ENCODE measurements at places on chromosomes 16 and 17.

- DNase-seq: no peak
Observed at GRCh38 chr16:71670537-71670936, 44.6 kb downstream of the MARVELD3 start.

DNA sequence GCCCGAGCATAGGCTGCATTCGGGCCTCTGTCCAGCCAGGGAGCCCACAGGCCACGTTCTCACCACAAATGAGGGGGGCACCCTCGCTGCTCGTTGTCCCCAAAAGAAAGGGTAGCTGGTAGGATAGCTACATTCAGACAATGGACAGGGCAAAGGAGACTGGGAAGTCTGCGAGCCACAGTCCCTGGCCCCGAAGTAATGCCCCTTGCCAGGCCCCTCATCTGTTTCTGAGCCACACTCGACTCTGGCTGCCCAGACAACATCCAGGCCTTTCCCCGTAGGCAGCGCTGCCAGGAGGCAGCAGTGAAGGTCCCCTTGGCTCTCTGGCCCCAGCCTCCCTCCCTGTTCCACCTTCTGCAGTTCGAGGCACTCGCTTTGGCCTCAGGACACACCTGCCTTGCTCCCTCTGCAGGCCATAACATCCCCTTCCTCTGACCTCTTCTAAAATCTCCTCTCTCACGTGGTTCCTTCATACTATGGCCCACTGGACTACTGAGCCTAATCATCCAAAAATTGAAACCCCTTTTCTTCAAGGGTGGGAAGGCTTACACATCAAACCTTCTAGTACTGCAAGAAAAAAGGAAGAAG is 12.2 kb downstream of the AIPL1 start:
- no peak for DNase-seq

GRCh38 chr17:71922439-71922838 is 198.4 kb upstream of the SOX9 start:
- DNase-seq: no peak

DNA sequence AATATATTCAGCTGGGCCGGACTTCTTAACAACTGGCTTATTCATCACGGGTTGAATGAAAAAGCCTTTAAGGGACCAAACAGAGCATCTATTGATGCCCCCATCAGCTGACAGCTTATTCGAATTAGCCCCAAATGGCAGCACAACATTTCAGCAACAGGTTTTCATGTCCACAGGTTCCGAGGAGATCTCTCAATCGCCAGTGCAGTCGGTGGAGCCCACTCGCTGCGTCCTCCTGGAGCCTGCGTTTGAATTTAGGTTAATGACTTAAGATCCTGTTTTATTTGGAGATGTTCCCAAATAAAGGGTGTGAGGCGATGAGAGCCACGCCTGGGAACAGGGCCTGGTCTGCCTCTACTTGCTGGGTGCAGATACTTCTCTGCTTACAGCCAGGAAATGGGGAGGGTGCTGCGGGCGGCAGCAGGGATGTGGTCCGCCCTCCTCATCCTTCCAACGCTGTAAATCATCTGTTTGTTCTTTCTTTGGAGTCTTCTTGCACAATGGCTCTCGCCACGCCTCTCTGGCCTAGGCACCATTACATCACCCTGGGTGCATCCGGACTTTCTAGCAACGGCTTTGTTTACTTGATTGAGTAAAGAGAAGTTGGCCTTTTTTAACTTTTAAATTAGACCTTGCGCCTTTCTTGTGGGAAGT is 22.6 kb downstream of the NDE1 start:
- no peak for DNase-seq

DNA sequence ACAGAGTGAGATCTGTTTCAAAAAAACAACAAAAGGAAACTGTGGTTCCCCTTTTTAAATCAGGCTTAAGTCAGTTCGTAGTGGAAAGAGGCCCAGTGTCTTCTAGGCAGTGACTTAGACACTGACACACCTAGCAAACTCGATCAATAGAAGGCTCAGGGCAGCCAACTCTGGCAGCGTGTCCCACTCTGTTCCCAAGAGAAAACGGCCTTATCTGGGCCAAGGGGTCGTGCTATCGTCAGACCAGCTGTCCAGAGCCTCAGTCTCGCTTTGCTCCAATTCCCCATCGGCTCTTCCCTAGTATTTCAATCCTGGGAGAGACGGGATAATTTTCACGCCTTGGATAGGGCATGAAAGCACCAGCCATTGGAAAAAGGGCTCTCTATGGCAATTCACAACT is 72.9 kb downstream of the SLC5A11 start:
- no peak for DNase-seq

DNA sequence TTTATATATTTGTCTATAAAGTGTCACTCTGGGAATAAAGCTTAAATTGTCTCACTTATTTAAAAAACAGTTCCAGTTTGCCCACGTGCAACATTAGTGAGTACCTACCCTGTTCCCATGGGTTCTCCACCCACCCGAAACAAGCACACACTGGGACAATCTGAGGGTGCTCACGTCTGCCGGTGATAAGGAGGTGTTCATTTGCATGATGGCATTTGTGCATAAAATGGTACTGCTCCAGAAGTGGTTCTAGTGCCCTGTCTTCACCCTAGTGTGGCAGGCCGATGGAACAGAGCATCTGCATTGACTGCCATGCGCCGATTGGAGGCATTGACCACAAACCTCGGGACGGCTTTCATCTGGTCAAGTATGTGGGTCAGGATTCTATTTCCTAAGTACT is 35.6 kb upstream of the ENDOV start:
- no peak for DNase-seq

DNA sequence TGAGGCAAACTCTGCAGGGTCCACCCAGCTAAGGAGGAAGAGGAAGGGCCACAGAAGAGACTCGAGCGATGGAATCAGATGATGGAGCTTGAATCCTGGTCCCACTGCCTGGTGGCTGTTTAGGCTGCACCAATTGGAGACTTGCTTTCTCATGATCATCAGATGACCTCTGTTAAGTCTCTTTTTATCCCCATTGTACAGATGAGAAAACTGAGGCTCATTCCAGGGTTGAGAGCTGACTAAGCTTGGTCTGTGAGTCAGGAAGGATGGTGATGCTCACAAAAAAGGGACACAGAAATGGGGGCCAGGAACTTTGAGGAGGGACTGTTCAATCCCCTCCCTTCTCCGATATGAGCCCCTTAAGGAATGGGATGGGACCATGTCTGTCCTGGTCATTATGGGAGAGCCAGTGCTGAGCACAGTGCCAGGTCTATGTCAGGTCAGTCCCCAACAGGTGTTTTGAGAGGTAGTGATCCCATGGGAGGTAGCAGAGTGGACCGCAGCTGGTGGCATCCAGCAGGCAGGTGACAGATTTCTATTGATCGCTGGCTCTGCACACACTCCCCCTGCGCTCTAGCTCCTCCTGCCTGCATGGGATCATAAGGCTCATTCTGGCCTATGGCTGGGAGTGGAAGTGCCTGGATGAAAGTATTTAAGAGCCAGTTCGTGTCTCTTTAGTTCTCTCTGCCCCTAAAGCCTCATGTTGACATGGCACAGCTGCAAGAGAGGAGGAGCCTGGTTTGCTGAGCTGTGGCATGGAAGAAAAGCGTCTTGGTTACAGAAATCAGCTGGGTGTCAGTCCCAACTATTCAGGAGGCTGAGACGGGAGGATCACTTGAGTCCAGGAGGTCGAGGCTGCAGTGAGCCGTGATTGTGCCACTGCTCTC is 27.2 kb downstream of the SNX20 start:
- DNase-seq: no peak

- no peak for DNase-seq
Observed at GRCh38 chr16:58503166-58503862, 3.4 kb downstream of the NDRG4 start.

- no peak for DNase-seq
Observed at GRCh38 chr17:39551879-39552278, 55.8 kb downstream of the NEUROD2 start.

- no peak for DNase-seq
Observed at GRCh38 chr16:65136681-65137080, 14.8 kb upstream of the CDH11 start.

- no peak for DNase-seq
Observed at GRCh38 chr17:69809331-69809730, 265.7 kb upstream of the KCNJ16 start.

- DNase-seq: no peak
Observed at GRCh38 chr17:46771561-46772474, 46.7 kb downstream of the WNT3 start.

DNA sequence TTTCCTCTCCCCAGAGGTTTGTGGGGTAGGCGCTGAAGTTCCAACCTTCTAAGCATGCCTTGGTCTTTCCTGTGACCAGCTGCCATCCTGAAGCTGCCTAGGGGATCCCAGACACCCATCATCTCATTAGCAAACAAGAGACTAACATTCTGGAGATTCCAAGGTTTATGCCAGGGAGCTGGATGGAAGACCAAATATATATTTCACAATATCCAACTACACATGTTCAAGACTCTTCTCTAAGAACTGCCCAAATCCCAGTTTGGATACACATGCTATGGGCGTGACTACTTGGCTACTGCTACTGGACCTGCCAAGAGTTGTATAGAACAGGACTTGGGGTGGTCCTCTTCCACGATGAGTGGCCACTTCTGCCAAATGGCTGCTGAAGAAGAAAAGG is 93.0 kb upstream of the RCVRN start:
- DNase-seq: no peak

GRCh38 chr17:76716146-76716838 is 5.5 kb upstream of the MXRA7 start:
- no peak for DNase-seq

GRCh38 chr17:28372203-28372944 is 880 bp downstream of the SARM1 start:
- DNase-seq: no peak

- DNase-seq: no peak
Observed at GRCh38 chr16:5951486-5951885, 853.9 kb upstream of the EEF2KMT start.

DNA sequence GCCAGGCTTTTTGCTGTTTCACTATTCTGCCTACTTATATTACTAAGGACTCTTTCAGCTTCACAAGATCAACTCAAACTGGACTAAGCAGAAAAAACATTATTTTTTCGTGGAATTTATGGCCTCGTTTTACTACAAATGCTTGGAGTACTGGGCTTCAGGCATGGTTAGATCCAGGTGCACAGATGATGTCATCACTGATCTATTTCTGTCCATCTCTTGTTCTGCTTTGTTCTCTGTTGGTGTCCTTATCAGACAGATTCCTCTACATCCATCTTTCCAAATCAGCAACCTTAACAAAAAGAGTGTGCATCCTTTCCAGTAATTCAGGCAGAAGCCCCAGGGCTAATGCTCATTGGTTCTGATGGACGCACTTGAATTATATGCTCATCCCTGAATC is 109.9 kb upstream of the DNAH9 start:
- no peak for DNase-seq

DNA sequence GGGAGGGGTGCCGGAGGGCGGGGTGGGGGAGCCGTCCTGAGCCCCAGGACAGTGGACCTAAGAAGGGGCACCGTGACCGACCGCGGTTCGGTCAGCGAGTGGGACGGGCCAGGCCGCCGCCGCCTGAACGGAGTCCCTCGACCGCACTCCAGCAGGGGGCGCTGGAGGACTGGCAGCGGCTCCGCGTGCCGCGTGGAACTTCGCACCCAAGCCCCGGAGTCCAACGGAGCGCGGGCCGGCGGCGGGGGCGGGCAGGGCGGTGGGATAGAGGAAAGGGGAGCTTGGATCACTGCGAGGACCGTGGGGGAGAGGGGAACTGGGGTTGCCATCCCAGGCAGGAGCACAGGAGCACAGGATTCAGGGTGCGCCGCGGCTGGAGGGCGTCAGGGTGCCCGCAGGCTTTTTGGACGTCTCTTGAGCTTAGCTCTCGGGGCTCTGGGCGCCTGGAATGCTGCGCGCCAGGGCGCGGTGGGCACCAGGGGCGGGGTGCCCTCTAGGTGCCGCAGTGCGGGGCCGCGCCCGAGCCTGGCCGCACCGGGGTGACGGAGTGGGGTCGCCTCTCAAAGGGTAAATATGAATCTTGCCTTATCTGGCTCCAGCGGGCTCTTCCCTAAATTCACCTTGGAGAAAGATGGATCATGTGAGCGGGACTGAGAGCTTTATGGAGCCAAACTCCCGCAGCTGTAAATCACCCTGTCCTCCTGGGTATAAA is 379 bp upstream of the OTOP2 start:
- peak; percentile 8 for DNase-seq

DNA sequence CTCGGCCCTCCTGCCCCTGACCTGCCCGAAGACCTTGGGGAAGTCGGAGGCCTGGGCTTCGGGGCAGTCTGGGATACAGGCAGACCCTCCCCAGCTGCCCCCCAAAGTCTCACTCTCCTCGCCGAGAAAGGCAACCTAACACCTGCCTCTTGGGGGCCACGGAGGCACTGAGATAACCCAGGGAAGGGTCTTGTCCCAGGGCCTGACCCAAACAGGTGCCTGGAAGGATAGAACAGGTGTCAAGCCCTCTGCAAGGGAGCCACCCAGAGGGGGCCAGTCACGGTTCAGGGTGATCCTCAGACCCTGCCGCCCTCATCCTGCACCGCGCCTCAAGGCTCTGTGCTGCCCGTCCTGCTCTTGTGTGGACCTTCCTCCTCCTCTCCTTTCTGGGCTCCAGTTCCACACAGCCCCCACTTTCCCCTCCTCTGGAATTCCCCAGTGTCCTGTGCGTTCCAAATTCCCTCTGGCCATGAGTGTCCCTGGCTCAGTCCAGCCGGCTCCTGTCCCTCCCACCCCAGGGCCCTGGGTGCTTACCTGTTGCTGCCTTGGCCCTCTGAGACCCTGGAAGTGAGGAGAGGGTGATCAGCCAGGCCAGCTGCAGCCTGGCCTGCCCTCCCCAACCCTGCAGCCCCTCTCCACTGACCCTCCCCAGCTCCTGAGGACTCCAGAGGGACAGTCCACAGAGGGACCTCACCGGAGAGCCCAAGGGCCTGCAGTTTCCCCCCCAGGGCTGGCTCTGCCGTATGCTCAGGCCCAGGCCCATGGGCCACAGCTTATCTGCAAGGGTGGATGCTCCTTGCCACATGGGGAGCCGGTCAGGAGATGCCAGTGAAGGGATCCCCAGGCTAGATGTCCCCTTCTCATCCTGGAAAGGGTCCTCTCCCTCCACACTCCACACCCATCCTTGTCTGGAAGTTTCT is 3.8 kb downstream of the PRSS27 start:
- DNase-seq: no peak

DNA sequence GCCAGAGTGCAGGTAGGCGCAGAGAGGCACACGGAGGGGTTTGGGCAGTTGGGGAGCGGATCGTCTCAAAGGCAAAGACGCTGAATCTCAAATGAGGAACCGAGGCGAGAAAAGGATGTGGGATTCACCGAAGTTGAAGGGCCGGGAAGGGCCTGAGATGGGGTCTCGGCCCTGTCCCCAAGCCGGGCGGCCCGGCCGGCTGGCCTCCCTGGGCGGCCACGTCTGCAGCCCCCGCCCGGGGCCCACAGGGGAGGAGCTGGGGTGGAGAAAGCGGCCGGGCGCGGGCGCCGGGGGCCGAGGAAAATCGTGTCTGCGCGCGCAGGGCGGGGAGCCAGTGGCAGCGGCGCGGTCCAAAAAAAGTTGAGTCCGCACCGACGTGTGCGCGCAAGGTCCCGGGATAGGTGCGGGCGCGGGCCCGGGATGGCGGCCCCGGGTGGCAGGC is 458 bp downstream of the SLC12A4 start:
- no peak for DNase-seq

All from NCI-H187 (cell line).